ENCODE measurements at places on chromosomes 7 and 10.

GRCh38 chr10:70559861-70560260 lies 42.7 kb downstream of the PRF1 start:
- no peak for DNase-seq

DNA sequence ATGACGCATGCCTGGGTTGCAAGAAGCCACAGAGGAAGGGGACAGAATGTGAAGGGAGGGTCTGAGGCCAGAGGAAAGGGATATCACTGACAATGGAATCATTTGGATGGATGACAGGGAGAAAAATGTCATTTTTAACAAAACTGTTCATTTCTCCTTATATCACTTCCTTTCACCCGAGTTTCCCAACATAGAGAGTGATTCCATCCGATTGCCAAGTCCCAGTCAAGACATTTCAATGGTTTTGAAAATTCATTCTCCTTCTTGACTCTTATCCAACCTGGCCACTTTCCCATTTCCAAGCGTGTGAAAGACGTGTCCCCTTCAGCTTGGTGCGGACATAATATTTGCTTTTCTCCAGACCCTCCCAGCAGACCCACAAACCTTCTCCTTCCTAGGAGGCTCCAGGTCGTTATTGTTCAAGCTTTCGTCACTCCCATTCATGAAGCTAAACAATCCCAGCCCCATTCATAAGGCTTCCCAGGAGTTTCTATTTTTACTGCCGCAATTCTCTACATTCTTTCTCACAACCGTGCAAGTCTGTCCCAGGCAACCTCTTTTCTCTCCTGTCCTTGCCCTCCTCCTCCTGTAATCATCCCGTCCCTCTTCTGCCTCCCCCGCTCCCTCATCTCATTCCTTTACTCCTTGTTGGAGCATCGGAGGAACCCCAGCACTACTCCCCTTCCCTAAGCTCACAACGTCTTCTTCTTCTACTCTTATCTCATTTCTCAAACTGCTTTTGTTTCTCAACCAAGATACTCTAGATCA lies 301.3 kb upstream of the KLF6 start:
- DNase-seq = no peak

DNA sequence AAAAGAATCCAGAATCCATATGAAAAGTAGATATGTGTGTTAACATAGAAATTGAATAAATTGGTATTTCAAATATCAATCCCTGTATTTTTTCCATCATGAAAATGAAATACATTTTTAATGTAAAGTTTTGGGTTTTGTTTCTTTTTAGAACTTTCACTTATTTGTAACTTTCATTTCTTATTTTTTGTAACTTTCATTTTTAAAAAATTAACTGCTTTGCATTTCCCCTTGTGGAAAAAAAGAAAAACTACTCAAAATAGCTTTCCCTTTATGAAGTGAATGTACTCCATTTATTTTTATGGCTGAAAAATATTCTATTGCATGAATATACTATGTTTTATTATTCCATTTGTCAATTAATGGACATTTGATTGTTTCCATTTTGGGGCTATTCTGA lies 75.6 kb upstream of the SMNDC1 start:
- no peak for DNase-seq

- no peak for DNase-seq
Observed at GRCh38 chr10:33183655-33184054, 150.8 kb downstream of the NRP1 start.

- DNase-seq = no peak
Observed at GRCh38 chr10:51008346-51008745, 65.9 kb upstream of the PRKG1 start.

DNA sequence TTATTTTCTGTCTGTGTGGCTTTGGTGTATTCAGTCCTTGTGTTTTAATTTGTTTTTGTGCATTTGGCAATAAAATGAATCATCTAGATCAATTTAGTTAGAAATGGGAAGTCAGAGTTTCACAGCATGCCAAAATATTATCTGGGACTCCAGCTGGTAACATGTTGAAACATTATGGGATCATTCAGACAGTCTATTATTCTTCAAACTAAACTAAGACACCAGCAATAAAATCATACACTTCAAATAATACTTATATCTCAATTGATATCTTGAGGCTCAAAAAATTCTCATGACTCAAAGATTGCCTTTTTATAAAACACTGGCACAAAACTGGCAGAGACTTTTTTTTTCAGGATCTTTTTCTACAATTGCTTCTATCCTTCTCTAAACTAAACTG lies 5.8 kb upstream of the RP9 start:
- DNase-seq = no peak

GRCh38 chr7:50214771-50215170 lies 89.7 kb upstream of the IKZF1 start:
- no peak for DNase-seq

DNA sequence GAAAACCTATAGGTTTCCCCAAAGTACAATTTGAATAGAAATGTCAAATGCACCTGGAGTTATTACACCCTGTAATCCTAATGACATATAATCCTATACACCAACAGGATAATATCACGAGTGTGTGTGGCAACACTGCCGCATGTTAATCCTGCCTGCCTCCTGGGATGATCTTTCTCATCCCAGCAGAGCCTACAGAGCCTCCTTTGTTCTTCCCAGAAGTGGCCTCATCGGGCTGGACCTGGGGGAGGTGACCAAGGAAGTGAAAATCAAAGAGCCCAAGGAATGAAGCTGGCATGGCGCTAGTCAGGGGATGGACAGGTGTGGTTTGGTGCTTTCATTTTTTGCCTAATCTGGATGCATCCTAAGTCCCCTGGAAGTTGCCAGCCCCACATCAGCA lies 29.5 kb upstream of the LEP start:
- no peak for DNase-seq

- DNase-seq = no peak
Observed at GRCh38 chr10:103660364-103661197, 167.1 kb downstream of the NEURL1 start.

DNA sequence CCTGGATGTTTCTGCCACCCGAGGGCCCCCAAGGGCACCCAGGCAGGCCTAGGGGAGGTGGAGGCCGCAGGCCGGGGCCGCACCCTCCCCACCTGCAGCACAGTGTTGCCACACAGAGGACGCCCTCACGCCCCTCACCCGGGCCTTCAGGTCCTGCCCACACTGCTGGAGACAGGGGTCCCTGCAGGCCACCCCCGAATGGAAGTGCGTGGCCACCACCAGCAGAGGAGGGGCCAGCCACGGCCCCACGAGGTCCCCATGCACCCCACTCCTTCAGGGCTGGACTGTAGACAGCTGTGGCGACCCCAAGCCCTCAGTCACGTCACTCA lies 35.4 kb downstream of the ADAP1 start:
- DNase-seq = no peak

DNA sequence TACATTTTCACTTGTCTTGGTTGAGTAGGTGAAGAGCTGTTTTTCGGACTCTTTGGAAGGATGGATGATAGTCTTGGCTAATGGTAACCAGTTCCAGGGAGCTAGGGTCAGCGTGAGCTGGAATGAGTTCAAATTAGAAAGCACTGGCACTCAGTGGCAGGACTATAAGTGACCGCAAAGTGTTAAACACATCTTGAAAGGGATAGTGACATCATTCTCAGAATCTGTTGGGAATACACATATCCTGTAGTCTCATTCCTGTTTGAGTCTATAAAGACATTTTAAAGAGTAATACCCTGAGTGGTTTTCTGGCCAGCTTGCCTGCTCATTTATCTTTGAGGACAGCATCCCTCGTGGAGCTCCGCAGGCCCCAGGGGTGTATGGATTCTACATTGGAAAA lies 56.7 kb upstream of the TMEM248 start:
- DNase-seq = no peak

- DNase-seq = no peak
Observed at GRCh38 chr10:131856441-131857094, 44.2 kb upstream of the PPP2R2D start.

- DNase-seq = no peak
Observed at GRCh38 chr7:91169830-91170191, 94.4 kb upstream of the FZD1 start.

GRCh38 chr7:136601772-136602171 lies 266.7 kb upstream of the CHRM2 start:
- DNase-seq = no peak

DNA sequence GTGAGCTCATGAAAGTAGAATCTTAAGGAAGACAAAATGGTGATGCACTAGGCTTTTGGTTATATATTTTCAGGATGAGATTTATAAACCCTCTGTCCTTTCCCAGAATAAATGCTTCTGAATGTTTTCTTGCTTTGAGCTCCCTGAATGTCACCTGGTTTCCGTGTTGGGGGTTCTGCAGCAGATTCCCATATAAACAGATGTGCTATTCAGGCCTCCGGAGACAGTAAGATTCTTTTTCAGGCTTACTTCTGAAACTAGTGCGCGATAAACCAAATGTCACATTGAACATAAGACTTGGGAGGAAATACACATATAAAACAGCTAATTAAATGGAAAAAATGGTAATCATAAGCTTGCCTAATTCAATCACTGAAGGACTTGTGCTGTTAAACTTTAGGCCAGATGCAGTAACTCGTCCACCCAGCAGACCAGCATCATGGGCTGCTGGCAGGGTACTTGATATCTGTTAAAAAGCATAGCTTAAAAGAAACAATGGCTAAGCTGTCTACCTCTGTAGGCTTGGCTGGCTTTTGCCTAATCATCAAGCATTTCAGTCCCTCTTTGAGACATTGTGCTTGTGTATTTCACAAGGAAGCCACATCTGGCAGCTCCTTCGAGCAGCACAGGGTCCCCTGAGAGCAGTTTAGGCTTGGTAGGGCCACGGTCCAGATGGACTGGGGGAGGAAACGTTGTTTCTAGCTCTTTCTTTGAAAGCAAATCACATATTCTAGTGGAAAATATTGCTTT lies 281.2 kb upstream of the KIAA1217 start:
- no peak for DNase-seq
